Central memory CD4-positive, alpha-beta T cell (primary cell): ENCODE measurements at places on chromosomes 2 and 18.

GRCh38 chr2:219645631-219646527, 18.4 kb downstream of the SLC4A3 start:
- DNase-seq, result no peak

GRCh38 chr2:110852051-110852450, 119.7 kb downstream of the ACOXL start:
- no peak for DNase-seq

DNA sequence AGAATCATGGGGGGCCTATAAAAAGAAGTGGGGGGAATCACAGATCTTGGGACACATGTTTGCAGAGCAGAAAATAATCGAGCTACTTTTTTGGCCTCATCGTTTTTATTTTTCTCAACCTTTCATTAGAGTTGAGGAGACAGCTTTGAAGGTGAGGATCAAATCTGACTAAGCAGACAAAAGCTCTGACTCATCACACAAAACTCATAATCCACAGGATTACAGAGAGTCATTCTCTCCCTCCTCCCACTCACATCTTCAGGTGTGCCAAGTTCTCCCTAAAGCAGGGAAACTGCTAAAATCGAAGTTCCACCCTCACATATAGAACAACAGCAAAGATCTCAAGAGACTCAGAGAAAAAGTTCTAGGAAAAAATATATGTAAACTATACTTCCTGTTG, 15.6 kb downstream of the BAZ2B start:
- no peak for DNase-seq

GRCh38 chr2:241539616-241540374, 18.8 kb upstream of the BOK start:
- DNase-seq, result no peak

DNA sequence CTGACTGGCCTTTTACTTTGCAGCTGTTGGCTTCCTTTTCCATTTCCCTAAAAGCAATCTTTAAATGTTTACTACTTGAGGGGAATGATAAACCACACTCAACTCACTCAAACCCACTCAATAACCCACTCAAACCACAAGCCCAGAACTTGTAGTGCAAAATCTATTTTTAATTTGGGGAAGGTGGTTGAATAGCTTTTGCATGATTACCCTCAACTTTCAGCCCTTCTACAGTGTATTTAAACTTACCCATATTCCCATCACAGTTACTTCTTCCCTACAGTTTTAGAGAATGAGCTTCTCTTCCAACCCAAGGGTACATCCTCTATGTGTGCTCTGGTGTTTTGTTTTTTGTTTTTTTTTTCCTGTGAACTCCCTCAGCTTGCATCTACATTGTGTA, 636.1 kb downstream of the TDRD15 start:
- DNase-seq, result no peak

DNA sequence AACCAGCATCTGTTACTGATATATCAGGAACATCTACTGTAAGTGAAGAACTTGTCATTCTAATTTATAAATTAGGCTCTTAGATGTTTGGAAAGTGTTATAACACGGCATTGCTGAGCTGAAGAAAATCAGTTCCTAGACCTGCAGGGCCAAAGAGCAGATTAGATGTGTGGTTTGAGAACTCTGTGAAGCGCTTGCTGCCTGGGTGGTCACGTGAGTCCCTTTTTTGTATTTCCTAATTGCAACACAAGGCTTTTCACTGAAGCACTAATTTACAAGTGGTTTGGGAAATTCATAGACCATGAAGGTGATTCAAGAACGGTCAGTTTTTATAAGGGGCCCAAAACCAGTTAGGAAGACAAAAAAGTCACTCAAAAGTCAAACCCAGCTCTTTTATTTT, 106.9 kb upstream of the SP3 start:
- DNase-seq, result no peak

GRCh38 chr2:71078624-71079023, 10.2 kb downstream of the NAGK start:
- no peak for DNase-seq

DNA sequence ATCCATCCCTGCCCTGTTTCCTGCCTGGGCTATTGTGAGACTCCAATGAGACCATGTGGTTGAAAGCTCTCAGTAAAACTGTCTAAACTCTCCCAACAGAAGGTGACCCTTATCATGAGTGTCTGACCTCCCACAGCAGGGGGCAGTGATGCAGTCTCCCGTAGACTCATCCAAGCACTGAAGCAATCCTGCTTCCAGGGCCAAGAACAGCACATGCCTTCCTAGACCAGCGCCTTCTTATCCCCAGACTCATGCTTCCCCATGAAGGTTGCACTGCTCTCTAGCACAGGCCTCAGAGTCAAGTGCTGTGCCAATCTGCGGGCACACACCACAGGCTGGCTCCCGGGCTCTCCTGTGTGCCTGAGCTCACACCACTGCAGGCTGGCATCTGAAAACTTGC, 112.3 kb downstream of the TNS1 start:
- DNase-seq, result no peak

DNA sequence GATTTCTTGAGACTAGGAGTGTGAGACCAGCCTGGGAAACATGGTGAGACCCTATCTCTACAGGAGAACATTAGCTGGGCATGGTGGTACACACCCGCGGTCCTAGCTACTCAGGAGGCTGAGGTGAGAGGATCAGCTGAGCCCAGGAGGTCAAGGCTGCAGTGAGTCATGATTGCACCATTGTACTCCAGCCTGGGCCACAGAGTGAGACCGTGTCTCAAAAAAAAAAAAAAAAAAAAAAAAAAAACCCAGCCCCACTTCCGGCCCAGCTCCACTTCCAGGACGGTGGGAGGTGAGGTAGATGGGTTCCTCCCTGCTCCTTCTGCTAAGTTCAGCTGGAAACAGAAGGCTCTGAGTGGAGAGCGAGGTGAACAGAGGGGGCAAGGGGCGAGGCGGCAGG, 41.4 kb upstream of the NFATC1 start:
- no peak for DNase-seq

- DNase-seq, result no peak
These were observed 52.0 kb upstream of the NFATC1 start for GRCh38 chr18:79343567-79344207.

- no peak for DNase-seq
These were observed 34.1 kb downstream of the CDC42EP3 start for GRCh38 chr2:37637190-37637860.

- DNase-seq, result peak; percentile 16
These were observed 106.4 kb downstream of the POLR1A start for GRCh38 chr2:85999061-85999831.

DNA sequence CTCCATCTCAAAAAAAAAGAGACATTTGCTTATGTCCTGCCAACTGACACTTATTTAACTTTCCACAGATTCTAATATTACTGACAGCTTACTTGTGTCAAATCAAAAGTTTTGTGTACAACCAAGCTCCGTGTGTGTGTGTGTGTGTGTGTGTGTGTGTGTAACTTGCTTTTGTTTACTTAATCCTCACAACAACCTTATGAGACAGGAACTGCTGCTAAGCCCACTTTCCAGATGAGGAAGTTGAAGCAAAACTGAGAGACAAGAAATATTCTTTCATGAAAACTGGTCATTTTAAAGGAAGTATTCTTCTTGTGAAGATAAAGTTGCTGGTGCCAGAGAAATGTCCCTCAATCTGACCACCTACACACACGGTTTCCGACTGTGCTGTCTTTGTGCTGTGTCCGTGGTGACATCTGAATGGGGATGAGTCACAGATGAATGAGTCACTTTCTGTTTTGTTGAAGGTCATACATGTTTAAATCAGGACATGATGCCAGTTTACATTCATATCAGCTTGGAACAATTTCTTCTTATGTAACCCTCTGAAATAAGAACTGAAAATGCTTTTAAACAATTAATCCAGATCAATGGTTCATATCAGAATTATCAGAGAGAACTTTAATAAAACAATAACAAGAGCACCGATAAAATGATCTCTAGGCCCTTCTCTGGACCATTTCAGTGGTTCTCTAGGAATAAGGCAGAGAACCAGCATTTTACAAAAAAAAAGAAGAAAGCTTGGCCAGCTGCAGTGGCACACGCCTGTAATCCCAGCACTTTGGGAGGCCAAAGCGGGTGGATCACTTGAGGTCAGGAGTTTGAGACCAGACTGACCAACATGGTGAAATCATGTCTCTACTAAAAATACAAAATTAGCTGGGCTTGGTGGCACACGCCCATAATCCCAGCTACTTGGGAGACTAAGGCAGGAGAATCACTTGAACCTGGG, 95.5 kb downstream of the THNSL2 start:
- DNase-seq, result no peak

GRCh38 chr2:3646446-3646845, 11.6 kb upstream of the ALLC start:
- DNase-seq, result no peak

DNA sequence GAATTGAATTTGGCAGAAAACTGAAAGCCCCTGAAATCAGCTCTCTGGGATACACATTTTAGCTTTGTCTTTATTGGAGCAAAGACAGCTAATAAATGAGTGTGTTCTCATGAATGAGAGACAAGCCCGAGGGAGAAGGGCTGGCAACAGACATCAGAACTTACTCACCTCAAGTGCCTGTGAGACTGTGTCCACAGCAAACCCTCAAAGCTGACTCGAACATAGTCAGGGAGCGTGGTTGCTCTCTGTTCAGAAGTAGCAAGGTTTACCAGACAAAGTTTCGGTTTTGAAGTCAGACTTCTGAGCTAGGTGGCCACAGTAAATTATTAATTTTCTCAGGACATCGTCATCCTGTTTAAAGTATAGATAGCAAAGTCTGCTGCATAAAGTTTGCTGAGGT, 207.9 kb downstream of the CMPK2 start:
- DNase-seq, result no peak

GRCh38 chr18:74389171-74389927, 67.8 kb downstream of the DIPK1C start:
- no peak for DNase-seq

DNA sequence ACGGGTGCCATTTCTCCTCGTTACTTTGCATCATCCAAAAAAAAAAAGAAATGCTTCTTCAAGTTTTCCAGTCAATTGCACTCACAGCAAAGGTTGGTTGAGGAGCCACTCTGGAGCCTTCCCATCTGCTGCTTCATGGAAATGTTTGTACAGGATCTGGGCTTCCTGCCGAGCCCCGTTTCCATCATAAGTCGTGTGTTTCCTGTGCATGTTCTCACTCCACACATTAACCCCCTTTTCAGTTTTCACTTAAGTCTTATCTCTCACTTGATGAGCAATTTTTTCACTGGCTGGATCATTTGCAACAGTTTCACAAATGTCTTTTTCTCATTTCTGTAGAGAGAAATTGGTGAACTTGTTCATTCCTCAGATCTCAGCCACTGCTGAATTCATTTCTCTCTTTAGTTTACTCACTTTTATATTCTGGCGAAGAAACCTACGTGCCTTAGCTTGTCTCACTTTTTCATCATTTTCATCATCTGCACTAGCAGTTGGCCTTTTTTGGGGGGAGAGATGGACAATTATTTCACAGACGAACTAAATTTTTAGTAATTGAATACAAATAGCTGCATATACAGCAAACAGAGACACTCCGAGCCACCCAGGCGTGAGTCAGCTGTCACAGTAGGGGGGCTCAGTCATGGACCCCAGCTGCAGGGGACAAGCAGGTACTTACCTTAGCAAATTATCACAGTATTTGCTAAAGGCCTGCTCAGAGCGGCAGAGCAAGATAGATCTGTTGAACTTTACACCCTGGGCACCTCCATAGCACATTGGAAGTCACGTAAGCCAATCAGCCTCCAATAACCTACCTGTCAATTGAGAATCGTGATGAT, 750.8 kb upstream of the ID2 start:
- no peak for DNase-seq

DNA sequence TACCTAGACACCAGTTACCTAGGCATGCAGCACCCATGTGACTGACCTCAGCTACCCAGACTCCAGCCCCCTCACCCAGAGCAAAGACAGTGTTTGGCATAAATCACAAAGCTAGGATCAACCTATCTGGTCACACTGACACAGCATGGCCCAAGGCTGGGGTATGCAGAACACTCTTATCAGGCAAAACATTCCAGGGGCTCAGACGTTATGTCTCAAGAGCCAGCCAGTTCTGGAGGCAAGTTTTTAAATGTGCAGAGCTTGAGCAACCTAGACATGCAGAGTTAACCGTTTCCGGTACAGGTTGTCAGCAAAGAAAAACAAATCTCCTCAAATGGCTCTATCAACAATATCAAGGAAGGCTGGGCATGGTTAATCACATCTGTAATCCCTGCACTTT, 92.8 kb downstream of the AP1S3 start:
- DNase-seq, result no peak

GRCh38 chr2:220574038-220574437, 946.6 kb downstream of the SLC4A3 start:
- DNase-seq, result no peak

DNA sequence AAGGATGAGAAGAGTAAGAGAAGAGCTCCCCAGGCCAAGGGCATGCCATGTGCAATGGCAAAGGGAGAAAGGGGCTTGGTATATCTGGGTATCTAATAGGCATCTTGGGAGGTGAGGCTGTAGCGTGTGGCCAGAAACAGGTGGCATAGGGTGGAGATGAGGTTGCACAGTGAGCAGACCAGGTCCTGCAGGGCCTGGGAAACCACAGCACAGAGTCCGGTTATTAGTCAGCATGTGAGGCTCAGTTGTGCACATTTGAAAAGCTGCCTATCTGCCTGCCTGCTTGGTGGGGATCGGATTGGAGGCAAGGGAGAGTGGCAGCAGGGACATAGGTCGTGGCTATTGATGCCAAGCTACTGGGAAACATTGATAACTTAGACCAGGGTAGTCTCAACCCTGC, 190.6 kb downstream of the TPGS2 start:
- DNase-seq, result no peak

DNA sequence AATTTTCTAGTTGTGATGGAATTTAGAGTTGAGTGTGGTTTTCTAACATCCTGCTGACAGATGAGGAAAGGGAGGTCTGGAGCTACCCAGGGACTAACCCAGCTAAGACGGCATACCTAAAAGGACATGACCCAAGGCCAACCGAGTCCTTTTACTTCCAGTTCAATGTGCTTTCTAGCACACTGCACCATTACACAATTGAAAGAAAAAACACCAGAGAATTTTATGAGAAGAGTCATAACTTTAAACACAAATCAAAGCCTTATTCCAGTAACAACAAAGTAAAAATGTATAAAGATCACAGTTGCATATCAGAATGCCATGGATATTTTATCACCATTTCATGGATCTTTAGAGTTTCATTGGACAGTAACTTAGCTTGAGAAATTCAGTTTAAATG, 480.3 kb downstream of the MEIS1 start:
- DNase-seq, result no peak

- no peak for DNase-seq
These were observed 113.4 kb upstream of the GLI2 start for GRCh38 chr2:120622159-120622869.
